ENCODE measurements at places on chromosomes 12 and 14. TPM values are rescaled to one million over a fixed set of nuclear protein-coding genes. Genes with fewer than 3 reads are reported as not detected.

SOAT2 gene
- total RNA-seq: not detected

MGAT4C gene
- total RNA-seq: under 0.01 TPM

VASH1 gene
- 10.1 TPM for total RNA-seq

TEX52 gene
- total RNA-seq: not detected

GARIN6 gene
- total RNA-seq: not detected

LRRC10 gene
- total RNA-seq: not detected

FGF6 gene
- not detected for total RNA-seq

SUDS3 gene
- 11.6 TPM for total RNA-seq

FLRT2 gene
- total RNA-seq: 14.2 TPM

PRICKLE1 gene
- total RNA-seq: 12.3 TPM

KRT82 gene
- not detected for total RNA-seq

PRB2 gene
- not detected for total RNA-seq

KRT6C gene
- total RNA-seq: not detected

CLEC2B gene
- 24.3 TPM for total RNA-seq

PHC1 gene
- 15.4 TPM for total RNA-seq

OAS2 gene
- total RNA-seq: 8.3 TPM

PPP1R1A gene
- 0.54 TPM for total RNA-seq

ACSS3 gene
- total RNA-seq: 10.2 TPM

GOLT1B gene
- 29.0 TPM for total RNA-seq

ERG28 gene
- 11.8 TPM for total RNA-seq

GLI1 gene
- 0.05 TPM for total RNA-seq

PPP1R12A gene
- 30.6 TPM for total RNA-seq

FAM161B gene
- 3.9 TPM for total RNA-seq

NYNRIN gene
- total RNA-seq: 9.5 TPM

VCPKMT gene
- 4.1 TPM for total RNA-seq

FERMT2 gene
- total RNA-seq: 86.3 TPM

SERPINA10 gene
- not detected for total RNA-seq

GDF3 gene
- total RNA-seq: not detected

CLEC6A gene
- total RNA-seq: not detected

DPY19L2 gene
- 0.68 TPM for total RNA-seq

PLEKHG7 gene
- total RNA-seq: 0.06 TPM

AMHR2 gene
- total RNA-seq: not detected

P2RX2 gene
- not detected for total RNA-seq

KRT75 gene
- not detected for total RNA-seq

CHMP4A gene
- total RNA-seq: 43.9 TPM

FOXN4 gene
- not detected for total RNA-seq

OAS3 gene
- 9.0 TPM for total RNA-seq

CLEC4D gene
- total RNA-seq: not detected

HOXC4 gene
- not detected for total RNA-seq

TAS2R9 gene
- total RNA-seq: not detected

RERG gene
- total RNA-seq: 5.1 TPM

AQP2 gene
- total RNA-seq: 0.31 TPM

SRGAP1 gene
- total RNA-seq: 17.4 TPM

KCNH3 gene
- 0.12 TPM for total RNA-seq

All from cardiac ventricle fibroblast (primary cell).